ENCODE measurements at places on chromosomes 2 and 18. TPM values are rescaled to one million over a fixed set of nuclear protein-coding genes. Genes with fewer than 3 reads are reported as not detected.
A peak's percentile ranks its signal among the peaks of the same experiment; 100 is the strongest.

Gene TEX44
- not detected for total RNA-seq

Gene FOXI3
- not detected for total RNA-seq

Gene ADAM23
- 2.4 TPM for total RNA-seq

Gene SOX11
- not detected for total RNA-seq

Gene EPG5
- 27.0 TPM for total RNA-seq

Gene TRIM43
- total RNA-seq: not detected

Gene KCTD1
- 6.0 TPM for total RNA-seq

Gene CERKL
- not detected for total RNA-seq

Gene TOGARAM2
- 4.3 TPM for total RNA-seq

DNA sequence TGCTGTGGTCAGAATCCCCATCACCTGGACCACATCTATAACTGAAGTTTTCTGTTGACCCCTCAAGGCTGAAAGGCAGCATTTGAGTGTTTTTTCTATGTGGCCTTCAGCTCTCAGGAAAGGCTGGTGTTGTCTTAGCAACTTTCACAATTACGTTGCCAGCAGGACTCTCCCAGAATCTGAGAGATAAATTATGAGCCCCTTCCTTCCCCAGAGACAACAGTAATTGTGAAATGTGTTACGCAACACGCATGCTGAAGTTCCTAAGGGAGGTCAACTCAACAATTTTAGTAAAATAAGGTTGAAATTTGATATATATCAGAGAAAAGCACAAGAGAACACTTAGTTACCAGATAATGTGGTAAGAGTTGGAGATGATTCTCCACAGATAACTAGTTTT is 216.5 kb upstream of the SLC8A1 start:
- no peaks in the 10 kb centered on the region for H3K4me1 ChIP-seq
- no peak overlapping the region for H3K27ac ChIP-seq
- no peaks in the 10 kb centered on the region for H3K36me3 ChIP-seq
- H3K4me3 ChIP-seq: no peak overlapping the region
- H3K27me3 ChIP-seq: no peaks in the 10 kb centered on the region

- H3K27me3 ChIP-seq: peaks cover 39% of the 10 kb centered on the region
- no peaks in the 10 kb centered on the region for H3K4me1 ChIP-seq
- no peak overlapping the region for H3K4me3 ChIP-seq
- no peak for DNase-seq
- H3K27ac ChIP-seq: no peak overlapping the region
- H3K36me3 ChIP-seq: no peaks in the 10 kb centered on the region
These were observed 108.4 kb upstream of the SNTG2 start for GRCh38 chr2:842151-842803.

GRCh38 chr2:25314514-25315315 is 27.0 kb downstream of the DNMT3A start:
- peak; percentile 88 for DNase-seq
- peaks cover 76% of the 10 kb centered on the region for H3K4me1 ChIP-seq
- H3K27ac ChIP-seq: peak overlapping the region; percentile 96
- H3K36me3 ChIP-seq: peaks cover 8% of the 10 kb centered on the region
- peak overlapping the region; percentile 87 for H3K4me3 ChIP-seq
- H3K27me3 ChIP-seq: no peaks in the 10 kb centered on the region

GRCh38 chr2:217950401-217950871 is 52.4 kb downstream of the TNS1 start:
- no peaks in the 10 kb centered on the region for H3K4me1 ChIP-seq
- no peak overlapping the region for H3K4me3 ChIP-seq
- peaks cover 6% of the 10 kb centered on the region for H3K27me3 ChIP-seq

DNA sequence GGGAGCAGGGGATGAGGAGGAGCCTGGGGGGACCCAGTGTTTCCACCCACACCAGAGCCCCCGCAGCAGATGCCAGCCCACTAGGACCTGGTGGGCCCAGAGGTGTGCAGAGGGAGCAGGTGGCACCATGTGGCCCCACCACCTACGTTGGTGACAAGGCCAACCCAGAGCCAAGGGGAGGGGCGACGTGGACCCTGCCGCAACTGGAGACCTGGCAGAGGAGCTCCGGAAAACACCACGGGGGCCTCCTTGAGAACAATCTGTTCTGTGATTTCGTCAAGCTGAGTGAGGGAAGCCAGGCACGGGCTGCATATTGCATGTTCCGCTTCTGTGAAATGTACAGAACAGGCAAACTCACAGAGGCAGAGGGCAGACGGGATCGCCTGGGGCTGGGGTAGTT is 49.1 kb upstream of the GPC1 start:
- H3K27ac ChIP-seq: peak overlapping the region; percentile 8
- no peaks in the 10 kb centered on the region for H3K27me3 ChIP-seq
- H3K4me3 ChIP-seq: no peak overlapping the region
- no peaks in the 10 kb centered on the region for H3K36me3 ChIP-seq
- H3K4me1 ChIP-seq: no peaks in the 10 kb centered on the region
- no peak for DNase-seq

DNA sequence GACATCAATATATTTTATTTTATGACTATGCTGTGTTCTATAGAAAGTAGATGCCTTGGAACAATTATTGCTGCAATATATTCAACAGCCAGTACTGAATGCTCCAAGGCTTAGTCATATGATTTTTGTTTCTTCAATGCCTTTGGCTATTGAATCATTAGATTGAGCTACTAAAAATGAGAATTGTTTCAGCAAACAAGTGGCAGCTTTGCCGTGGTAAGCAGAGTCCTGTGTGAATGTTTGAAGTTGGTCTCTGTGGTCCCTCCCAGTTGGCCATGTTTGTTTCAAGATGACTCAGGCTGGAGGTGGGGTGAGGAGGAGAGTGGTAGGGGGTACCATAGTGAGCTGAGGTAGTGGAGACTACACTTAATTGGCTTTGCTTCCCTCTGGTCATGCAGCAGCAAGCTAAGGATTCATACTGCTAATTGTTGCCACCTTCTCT is 198.6 kb upstream of the EPAS1 start:
- H3K4me3 ChIP-seq: peak overlapping the region; percentile 1
- H3K27ac ChIP-seq: peak overlapping the region; percentile 31
- peaks cover 13% of the 10 kb centered on the region for H3K36me3 ChIP-seq

DNA sequence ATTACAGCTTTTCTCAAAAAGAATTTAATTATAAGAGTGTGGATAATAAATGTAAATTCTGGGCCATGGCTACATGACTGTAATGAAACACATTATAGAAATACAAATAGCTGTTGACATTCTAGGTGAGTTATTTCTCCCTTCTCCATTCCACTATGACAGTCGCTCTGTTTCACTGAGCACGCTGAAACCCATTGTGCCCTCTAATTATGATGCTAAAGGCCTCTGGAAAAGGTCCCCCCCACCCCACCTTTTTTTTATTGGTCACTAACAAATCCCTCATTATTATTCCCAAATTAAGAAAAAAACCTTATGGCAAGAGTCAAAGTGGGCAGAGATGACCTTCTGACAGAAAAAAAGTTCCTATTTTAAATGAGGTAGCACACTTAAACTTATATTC is 285.0 kb upstream of the SIX3 start:
- no peak for DNase-seq
- H3K27me3 ChIP-seq: no peaks in the 10 kb centered on the region
- peaks cover 6% of the 10 kb centered on the region for H3K4me1 ChIP-seq
- H3K27ac ChIP-seq: no peak overlapping the region
- no peaks in the 10 kb centered on the region for H3K36me3 ChIP-seq

GRCh38 chr18:74334242-74334893 is 18.7 kb downstream of the C18orf63 start:
- H3K27me3 ChIP-seq: peaks cover 7% of the 10 kb centered on the region
- no peaks in the 10 kb centered on the region for H3K4me1 ChIP-seq
- no peak for DNase-seq

DNA sequence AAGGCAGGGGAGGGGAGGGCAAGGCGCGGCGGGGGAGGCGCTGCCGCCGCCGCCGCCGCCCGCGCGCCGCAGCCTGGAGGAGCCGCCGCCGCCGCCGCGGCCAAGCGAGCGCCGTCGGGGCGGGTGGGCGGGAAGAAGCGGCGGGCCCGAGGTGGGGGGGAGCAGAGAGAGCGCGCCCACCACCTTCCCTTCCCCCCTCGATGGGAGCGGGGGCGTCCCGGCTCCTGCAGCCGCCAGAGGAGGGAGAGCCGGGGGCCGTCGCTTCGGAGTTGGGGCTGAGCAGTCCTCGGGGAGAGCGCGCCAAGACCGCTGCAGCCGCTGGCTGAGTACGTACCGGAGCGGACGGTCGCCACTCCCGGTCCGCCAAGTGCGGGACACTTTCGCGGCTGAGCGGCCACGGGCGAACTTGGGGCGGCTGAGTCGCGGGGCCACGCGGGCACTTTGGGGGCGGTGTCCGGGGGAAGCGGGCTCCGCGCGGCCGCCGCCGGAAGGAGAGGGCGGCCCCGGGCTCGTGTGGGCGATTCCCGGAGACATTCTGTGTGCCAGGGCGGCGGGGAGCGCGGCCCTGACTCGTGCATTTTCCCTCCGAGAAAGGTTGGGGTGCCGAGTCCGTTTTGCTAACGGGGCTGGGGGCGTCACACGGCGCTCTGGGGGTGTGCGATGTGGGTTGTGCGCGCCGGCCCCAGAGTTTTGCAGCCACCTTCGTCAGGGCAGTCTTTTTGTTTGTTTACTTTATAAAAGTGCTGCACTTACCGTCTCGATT is at the start of gene NAB1:
Gene NAB1, plus strand, starts transcription at position 49 of the 763 bp plus-strand sequence. CDS start 10,094 bp downstream, outside the sequence.
- H3K27me3 ChIP-seq: no peaks in the 10 kb centered on the region
- DNase-seq: peak; percentile 74
- peaks cover 11% of the 10 kb centered on the region for H3K36me3 ChIP-seq
- peak within 1 kb of the TSS; percentile 98 for H3K4me3 ChIP-seq
- peak within 1 kb of the TSS; percentile 99 for H3K27ac ChIP-seq

GRCh38 chr2:207967121-207967520 is 58.2 kb downstream of the PLEKHM3 start:
- H3K27ac ChIP-seq: no peak overlapping the region
- DNase-seq: no peak
- H3K36me3 ChIP-seq: peaks cover 9% of the 10 kb centered on the region
- H3K4me3 ChIP-seq: no peak overlapping the region
- no peaks in the 10 kb centered on the region for H3K27me3 ChIP-seq
- peaks cover 15% of the 10 kb centered on the region for H3K4me1 ChIP-seq

DNA sequence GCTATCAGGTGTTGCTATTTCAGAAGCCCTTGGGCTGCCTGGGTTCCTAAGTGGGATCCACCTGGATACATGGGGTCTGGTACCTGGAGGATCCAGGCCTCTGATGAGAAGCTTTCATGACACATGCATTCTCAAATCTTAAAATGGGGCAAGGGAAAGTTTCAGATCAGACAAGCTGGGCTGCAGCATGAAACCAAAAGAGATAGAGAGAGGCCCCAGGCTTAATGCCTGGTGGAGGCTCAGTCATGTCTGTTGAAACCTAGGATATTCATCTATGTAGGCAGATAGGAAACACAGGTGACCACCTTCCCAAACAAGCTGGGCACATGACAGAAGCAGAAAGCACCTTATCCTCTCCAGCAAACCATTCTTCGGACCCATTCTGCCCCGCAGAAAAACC is 18.8 kb upstream of the PLB1 start:
- H3K4me3 ChIP-seq: no peak overlapping the region
- H3K27me3 ChIP-seq: peaks cover 6% of the 10 kb centered on the region
- H3K36me3 ChIP-seq: peaks cover 2% of the 10 kb centered on the region
- DNase-seq: no peak
- H3K4me1 ChIP-seq: peaks cover 26% of the 10 kb centered on the region
- no peak overlapping the region for H3K27ac ChIP-seq

DNA sequence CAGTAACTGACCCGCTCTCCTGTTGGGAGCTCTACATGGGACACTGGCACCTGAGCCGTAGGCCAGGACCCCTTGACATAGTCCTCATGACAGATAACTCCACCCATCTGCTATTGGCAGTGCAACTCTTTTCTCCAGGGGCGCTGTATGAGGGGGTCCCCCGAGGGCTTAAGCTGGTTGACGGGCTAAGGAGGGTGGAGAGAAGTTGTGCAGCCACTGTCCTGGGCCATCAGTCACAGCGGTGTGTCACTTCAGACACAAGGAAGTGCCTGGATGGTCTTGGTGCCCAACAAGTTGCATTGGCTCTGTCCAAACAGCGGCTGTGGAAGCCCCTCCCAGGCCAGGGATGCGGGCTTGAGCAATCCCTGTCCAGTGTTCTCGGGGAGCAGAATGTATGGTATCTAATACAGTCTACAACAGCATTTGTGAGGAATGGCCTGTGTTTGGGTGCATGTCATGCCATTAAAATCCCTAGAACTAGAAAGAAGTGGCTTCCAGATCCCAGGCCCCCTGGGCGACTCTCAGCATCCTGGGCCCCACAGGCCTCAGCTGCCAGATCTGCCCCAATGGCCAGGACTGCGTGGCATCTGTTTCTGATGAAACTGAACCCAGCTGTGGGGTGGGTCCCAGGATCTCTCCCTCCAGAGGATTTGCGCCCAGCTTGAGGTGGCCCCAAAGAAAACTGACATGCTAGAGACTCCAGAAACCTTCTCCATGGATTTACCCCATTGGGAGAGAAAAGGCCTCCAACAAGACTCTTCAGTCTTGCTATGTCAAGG is 23.3 kb downstream of the TTC32 start:
- DNase-seq: no peak
- H3K4me1 ChIP-seq: peaks cover 12% of the 10 kb centered on the region
- H3K27ac ChIP-seq: no peak overlapping the region
- no peak overlapping the region for H3K4me3 ChIP-seq

GRCh38 chr2:37560241-37560848 is 111.1 kb downstream of the CDC42EP3 start:
- no peak for DNase-seq
- H3K36me3 ChIP-seq: no peaks in the 10 kb centered on the region
- H3K27me3 ChIP-seq: no peaks in the 10 kb centered on the region
- H3K4me3 ChIP-seq: no peak overlapping the region

DNA sequence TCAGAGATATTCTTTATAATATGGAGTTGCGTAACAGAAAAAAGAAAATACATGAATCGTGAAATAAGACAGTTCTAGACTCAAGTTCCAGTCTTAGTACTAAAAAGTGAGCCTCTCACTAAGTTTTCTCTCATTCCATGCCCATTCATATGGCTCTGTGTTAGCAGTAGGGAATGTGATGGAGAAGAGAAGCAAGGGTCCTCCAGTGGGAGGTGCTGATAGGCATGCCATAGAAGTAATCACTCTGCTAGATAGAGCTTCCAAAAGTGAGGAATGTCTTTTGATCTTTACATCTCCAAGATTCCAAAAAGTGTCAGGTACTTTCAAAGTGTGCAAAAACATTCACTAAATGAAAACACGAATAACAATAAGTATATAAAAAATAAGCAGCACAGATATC is 678.4 kb downstream of the DCDC2C start:
- H3K4me3 ChIP-seq: no peak overlapping the region
- H3K4me1 ChIP-seq: no peaks in the 10 kb centered on the region
- no peak for DNase-seq
- H3K36me3 ChIP-seq: no peaks in the 10 kb centered on the region

DNA sequence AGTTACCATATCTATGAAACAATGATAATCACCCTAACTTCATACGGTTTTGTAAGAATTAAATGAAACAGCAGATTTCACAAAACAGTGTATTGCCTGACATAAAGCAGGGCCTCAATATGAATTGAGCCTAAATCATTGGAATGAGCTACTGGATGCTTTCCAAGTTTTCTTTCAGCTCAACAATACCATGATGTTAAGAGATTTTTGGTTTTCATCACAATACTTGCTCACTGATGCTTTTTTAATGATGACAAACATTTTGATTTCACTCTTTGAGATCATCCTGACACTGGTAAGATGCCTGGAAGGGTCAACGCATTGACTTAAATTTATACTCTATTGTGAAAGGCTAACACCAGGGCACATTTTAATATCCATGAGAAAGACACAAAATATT is 377.5 kb downstream of the ZNF521 start:
- DNase-seq: no peak
- no peak overlapping the region for H3K27ac ChIP-seq
- H3K27me3 ChIP-seq: no peaks in the 10 kb centered on the region
- H3K36me3 ChIP-seq: no peaks in the 10 kb centered on the region
- no peak overlapping the region for H3K4me3 ChIP-seq

Data from activated T-cell treated with anti-CD3 and anti-CD28 coated beads, Interleukin-2, amount 50 U/mL, for 72 hours (primary cell).